Progenitor cell of endocrine pancreas (in vitro differentiated cells): ENCODE measurements at places on chromosomes 11 and 22. TPM values are rescaled to one million over a fixed set of nuclear protein-coding genes. Genes with fewer than 3 reads are reported as not detected.

TSKU gene
- total RNA-seq: 27.1 and 29.8 TPM in 2 replicates

NAALAD2 gene
- total RNA-seq: 5.5 and 6.4 TPM in 2 replicates

CECR2 gene
- 37.6 and 40.5 TPM in 2 replicates for total RNA-seq

PHF21B gene
- total RNA-seq: 34.8 and 37.4 TPM in 2 replicates

LRRC74B gene
- 0.40 and 0.72 TPM in 2 replicates for total RNA-seq
